Breast epithelium (tissue), 4 donors: ENCODE measurements at places on chromosomes 2 and 18. TPM values are rescaled to one million over a fixed set of nuclear protein-coding genes. Genes with fewer than 3 reads are reported as not detected.

GRCh38 chr18:24976502-24976901 lies 375.5 kb downstream of the ZNF521 start:
- no peak for DNase-seq

GRCh38 chr2:46230115-46230571 lies 67.1 kb upstream of the EPAS1 start:
- DNase-seq: no peak

DNA sequence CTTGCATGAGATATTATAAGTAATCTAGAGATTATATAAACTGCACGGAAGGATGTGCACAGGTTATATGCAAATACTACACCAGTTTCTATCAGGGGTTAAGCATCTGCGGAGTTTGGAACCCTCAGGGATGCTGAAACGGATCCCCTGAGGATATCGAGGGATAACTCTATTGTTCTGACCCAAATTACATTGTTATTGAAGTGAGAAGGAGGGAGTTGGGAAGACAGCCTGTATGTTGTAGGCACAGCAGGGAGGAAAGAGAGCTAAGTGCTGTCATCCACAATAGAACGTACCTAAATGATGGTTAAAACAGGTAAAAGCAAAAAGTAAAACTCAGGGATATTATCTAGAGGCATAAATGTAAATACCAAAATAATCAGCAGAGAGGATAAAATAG lies 44.6 kb upstream of the SMAD2 start:
- DNase-seq: no peak

The CD207 gene
- 0.33 TPM for total RNA-seq

The STK36 gene
- 78.0 TPM for total RNA-seq

The EPB41L3 gene
- 35.4 TPM for total RNA-seq
